ENCODE measurements at places on chromosomes 2 and 18.

GRCh38 chr2:63009490-63009889, 41.1 kb upstream of the OTX1 start:
- no peaks in the 10 kb centered on the region for H3K27me3 ChIP-seq
- H3K4me3 ChIP-seq = no peak overlapping the region
- DNase-seq = no peak
- H3K36me3 ChIP-seq = no peaks in the 10 kb centered on the region

- peaks cover 6% of the 10 kb centered on the region for H3K4me1 ChIP-seq
- H3K36me3 ChIP-seq = no peaks in the 10 kb centered on the region
- no peak for DNase-seq
- no peaks in the 10 kb centered on the region for H3K27me3 ChIP-seq
- no peak overlapping the region for H3K4me3 ChIP-seq
- no peak overlapping the region for H3K27ac ChIP-seq
Observed at GRCh38 chr2:181036848-181037603, 56.6 kb downstream of the UBE2E3 start.

- H3K4me3 ChIP-seq = no peak overlapping the region
- no peak for DNase-seq
Observed at GRCh38 chr2:118386641-118387302, 298.5 kb downstream of the INSIG2 start.

DNA sequence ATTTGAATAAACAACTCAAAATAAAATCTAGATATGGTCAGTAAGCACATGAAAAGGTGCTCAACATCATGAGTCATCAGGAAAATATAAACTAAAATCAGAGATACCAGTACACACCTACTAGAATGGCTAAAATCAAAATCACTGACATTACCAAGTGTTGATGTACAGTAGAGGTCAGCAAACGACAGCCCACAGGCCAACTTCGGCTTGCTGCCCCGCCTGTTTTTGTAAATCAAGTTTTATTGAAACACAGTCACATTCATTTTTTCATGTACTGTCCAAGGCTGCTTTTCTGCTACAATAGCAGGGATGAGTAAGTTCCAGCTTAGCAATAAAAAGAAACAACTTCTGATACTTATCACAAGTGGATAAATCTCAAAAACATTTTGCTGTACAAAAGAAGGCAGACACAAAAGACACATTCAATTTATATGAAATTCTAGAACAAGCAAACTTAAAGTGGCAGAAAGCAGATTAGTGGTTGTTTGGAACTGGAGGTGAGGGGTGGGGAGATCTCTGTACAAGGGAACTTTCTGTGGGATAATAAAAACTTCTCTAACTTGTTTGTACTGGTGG, 32.1 kb downstream of the TRAK2 start:
- H3K27ac ChIP-seq = peak overlapping the region; percentile 13
- peaks cover 10% of the 10 kb centered on the region for H3K4me1 ChIP-seq
- no peak overlapping the region for H3K4me3 ChIP-seq
- no peak for DNase-seq
- no peaks in the 10 kb centered on the region for H3K36me3 ChIP-seq

DNA sequence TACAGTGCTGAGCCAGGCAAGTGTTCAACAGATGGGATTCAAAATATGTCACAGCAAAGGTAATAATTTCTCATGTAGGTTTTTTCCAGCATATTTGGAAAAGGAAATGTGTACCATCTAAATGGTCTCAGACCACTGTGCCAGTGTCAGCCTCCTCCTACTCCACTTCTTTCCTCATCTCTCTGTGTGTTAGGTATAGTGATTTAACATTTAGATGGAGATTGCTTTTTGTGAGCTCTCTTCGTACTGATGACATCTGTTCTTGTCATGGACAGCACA, 80.9 kb upstream of the TSPYL6 start:
- H3K4me3 ChIP-seq = no peak overlapping the region
- no peak for DNase-seq
- H3K27ac ChIP-seq = peak overlapping the region; percentile 7
- no peaks in the 10 kb centered on the region for H3K27me3 ChIP-seq
- no peaks in the 10 kb centered on the region for H3K36me3 ChIP-seq

- no peak for DNase-seq
- no peaks in the 10 kb centered on the region for H3K36me3 ChIP-seq
- no peak overlapping the region for H3K27ac ChIP-seq
- no peak overlapping the region for H3K4me3 ChIP-seq
Observed at GRCh38 chr18:78981989-78982620, 2.5 kb downstream of the SALL3 start.

GRCh38 chr2:96683307-96683706, 40.7 kb downstream of the FER1L5 start:
- peaks cover 20% of the 10 kb centered on the region for H3K27me3 ChIP-seq
- H3K36me3 ChIP-seq = no peaks in the 10 kb centered on the region
- no peak overlapping the region for H3K4me3 ChIP-seq
- no peak for DNase-seq
- no peaks in the 10 kb centered on the region for H3K4me1 ChIP-seq

GRCh38 chr2:186612555-186613440, 22.9 kb downstream of the ITGAV start:
- H3K36me3 ChIP-seq = no peaks in the 10 kb centered on the region
- no peaks in the 10 kb centered on the region for H3K27me3 ChIP-seq
- H3K4me1 ChIP-seq = peaks cover 6% of the 10 kb centered on the region

- no peak overlapping the region for H3K27ac ChIP-seq
- H3K36me3 ChIP-seq = no peaks in the 10 kb centered on the region
Observed at GRCh38 chr2:3827673-3828575, 124.5 kb downstream of the DCDC2C start.

- H3K27ac ChIP-seq = no peak overlapping the region
- H3K27me3 ChIP-seq = no peaks in the 10 kb centered on the region
- no peak for DNase-seq
- no peaks in the 10 kb centered on the region for H3K4me1 ChIP-seq
- no peak overlapping the region for H3K4me3 ChIP-seq
- no peaks in the 10 kb centered on the region for H3K36me3 ChIP-seq
Observed at GRCh38 chr2:102770506-102770905, 8.7 kb downstream of the TMEM182 start.

DNA sequence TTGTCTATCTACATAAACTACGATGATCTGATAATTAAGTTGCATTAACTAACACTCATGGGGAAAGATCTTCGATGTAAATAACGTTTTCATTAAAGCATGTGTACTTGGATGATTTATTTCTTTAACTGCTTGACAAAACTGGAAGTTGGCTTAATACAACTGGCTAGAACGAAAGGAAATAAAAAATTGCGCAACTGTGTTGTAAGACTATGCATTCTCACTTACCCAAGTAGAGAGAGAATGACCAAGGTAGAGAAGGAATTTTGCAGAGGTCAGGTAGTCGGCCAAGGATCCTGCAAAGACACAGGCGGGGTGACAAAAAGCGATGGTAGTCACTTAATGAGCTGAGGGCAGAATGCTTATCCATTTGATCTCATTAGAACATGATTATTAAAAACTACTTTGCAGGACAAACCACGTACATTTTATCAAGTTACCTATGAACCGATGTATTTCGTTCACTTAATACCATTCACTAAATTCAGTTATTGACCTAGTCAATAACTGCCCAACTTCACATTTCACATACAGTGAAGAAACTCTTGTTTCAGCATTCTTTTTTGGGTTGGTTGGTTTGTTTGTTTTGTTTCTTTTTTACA, 900 bp downstream of the SLC40A1 start:
- peak overlapping the region; percentile 90 for H3K27ac ChIP-seq
- H3K27me3 ChIP-seq = no peaks in the 10 kb centered on the region
- no peak for DNase-seq
- peaks cover 35% of the 10 kb centered on the region for H3K4me1 ChIP-seq
- peaks cover 5% of the 10 kb centered on the region for H3K36me3 ChIP-seq
- peak overlapping the region; percentile 68 for H3K4me3 ChIP-seq

Measured in tibial artery (tissue), 4 donors.